ENCODE measurements at places on chromosomes 16 and 17. TPM values are rescaled to one million over a fixed set of nuclear protein-coding genes. Genes with fewer than 3 reads are reported as not detected.

CYGB gene
- total RNA-seq, result 1.3 TPM

GRCh38 chr16:15034266-15035162, 21.4 kb downstream of the NTAN1 start:
- H3K27ac ChIP-seq, result no peak overlapping the region
- H3K4me1 ChIP-seq, result no peaks in the 10 kb centered on the region
- no peaks in the 10 kb centered on the region for H3K27me3 ChIP-seq
- H3K4me3 ChIP-seq, result no peak overlapping the region
- H3K36me3 ChIP-seq, result peaks cover 77% of the 10 kb centered on the region

SCNN1B gene
- not detected for total RNA-seq

SLC5A10 gene
- not detected for total RNA-seq

DNA sequence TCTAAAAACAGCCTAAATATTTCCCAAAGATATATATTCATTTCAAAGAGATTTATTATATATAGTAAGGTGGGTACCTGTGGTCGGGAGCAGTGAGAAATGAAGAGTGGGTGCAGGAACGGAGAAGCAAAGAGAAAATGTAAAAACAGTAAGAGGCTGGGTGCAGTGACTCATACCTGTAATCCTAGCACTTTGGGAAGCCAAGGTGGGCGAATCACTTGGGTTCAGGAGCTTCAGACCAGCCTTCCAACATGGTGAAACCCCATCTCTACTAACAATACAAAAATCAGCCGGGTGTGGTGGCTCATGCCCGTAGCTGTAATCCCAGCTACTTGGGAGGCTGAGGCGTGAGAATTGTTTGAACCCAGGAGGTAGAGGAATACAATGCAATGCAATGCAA, 257.1 kb downstream of the BCAS3 start:
- no peaks in the 10 kb centered on the region for H3K4me1 ChIP-seq
- no peaks in the 10 kb centered on the region for H3K36me3 ChIP-seq

GRCh38 chr16:77748421-77749005, 26.2 kb downstream of the NUDT7 start:
- no peak for DNase-seq
- no peak overlapping the region for H3K27ac ChIP-seq
- H3K36me3 ChIP-seq, result no peaks in the 10 kb centered on the region
- peaks cover 15% of the 10 kb centered on the region for H3K27me3 ChIP-seq
- H3K4me3 ChIP-seq, result no peak overlapping the region

GRCh38 chr17:7646457-7646856, 4.3 kb upstream of the ATP1B2 start:
- no peaks in the 10 kb centered on the region for H3K36me3 ChIP-seq
- peaks cover 21% of the 10 kb centered on the region for H3K27me3 ChIP-seq
- H3K27ac ChIP-seq, result no peak overlapping the region
- no peak overlapping the region for H3K4me3 ChIP-seq
- peak; percentile 16 for DNase-seq

GRCh38 chr17:31554930-31555329, 163.5 kb downstream of the RAB11FIP4 start:
- H3K27ac ChIP-seq, result no peak overlapping the region
- H3K36me3 ChIP-seq, result no peaks in the 10 kb centered on the region
- H3K4me1 ChIP-seq, result peaks cover 2% of the 10 kb centered on the region
- no peak overlapping the region for H3K4me3 ChIP-seq

ABCA9 gene
- under 0.01 TPM for total RNA-seq

DNA sequence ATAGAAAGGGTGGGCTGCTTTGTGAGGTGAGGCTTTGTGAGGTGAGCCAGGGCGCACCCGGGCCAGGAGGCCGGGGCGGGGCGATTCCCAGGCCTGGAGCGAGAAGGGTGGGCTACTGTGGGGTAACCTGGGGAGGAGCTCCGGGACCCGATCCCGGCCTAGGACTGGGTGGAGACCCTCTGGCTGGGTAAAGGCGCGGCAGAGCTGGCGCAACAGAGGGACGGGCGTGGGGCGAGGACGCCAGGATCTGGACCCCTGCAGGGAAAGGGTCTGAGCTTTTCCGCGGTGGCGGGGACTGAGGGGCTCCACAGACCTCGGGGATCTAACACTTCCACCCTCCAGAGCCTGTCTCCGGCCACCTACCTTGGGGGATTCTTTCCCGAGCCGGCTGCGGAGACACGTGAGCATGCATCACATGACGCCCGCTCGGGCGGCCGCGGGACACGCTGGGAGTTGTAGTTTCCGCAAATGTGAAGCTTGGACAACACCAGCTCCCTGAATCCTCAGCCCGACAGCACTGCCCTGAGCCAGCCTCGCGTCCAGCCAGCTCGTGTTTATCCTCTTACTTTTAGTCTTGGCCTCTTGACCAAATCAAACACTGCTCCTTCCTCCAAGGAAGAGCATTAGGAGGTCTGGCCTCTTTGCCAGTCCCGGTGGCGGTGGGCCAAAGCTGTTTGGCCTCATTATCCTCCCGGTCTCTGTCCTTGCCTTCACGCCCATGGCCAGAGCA, at the start of gene SLC38A7:
TSS of gene SLC38A7 (minus strand) at position 417 of the 730 bp plus-strand sequence. CDS start 4,644 bp downstream, outside the sequence.
- H3K4me1 ChIP-seq, result peaks cover 8% of the 10 kb centered on the region
- peak within 1 kb of the TSS; percentile 67 for H3K27ac ChIP-seq
- no peaks in the 10 kb centered on the region for H3K27me3 ChIP-seq
- DNase-seq, result peak; percentile 80
- peak within 1 kb of the TSS; percentile 86 for H3K4me3 ChIP-seq

CCL17 gene
- total RNA-seq, result not detected

- H3K36me3 ChIP-seq, result no peaks in the 10 kb centered on the region
- no peaks in the 10 kb centered on the region for H3K27me3 ChIP-seq
- H3K4me1 ChIP-seq, result peaks cover 51% of the 10 kb centered on the region
- H3K4me3 ChIP-seq, result peak overlapping the region; percentile 93
Measured at GRCh38 chr17:50056217-50056960, 479 bp downstream of the ITGA3 start.

PRSS21 gene
- total RNA-seq, result not detected

DNA sequence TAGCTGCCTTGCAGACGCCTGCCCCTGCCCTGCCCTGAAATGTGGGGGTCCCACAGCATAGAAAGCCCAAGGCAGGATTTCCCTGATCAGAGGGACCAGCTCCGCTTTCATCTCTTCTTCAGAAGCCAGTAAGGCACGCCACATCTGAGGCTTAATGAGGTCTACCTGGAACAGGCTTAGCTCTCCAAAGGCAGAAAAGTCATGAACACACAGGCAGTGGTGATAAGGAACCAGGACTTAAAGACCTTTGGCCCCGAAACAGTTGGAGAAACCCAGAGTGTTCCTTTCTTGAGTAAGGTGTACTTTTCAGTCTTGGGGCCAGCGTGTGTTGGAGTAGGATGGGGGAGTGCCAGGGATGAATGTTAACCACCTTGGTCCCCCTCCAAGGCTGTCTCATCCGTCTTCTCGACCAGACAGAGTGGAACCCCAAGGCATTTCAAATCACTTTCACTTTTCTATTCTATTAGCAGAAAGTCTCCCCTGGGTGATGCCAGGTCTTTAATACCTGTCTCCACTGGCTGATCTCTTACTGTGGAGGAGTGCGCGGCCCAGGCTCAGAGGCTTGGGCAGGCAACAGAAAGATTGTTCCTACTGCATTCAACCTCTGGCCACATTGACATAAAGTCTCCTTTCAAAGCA, 43.9 kb downstream of the TMEM186 start:
- no peak overlapping the region for H3K27ac ChIP-seq
- peaks cover 9% of the 10 kb centered on the region for H3K4me1 ChIP-seq
- H3K27me3 ChIP-seq, result no peaks in the 10 kb centered on the region
- H3K4me3 ChIP-seq, result no peak overlapping the region
- DNase-seq, result no peak

DNA sequence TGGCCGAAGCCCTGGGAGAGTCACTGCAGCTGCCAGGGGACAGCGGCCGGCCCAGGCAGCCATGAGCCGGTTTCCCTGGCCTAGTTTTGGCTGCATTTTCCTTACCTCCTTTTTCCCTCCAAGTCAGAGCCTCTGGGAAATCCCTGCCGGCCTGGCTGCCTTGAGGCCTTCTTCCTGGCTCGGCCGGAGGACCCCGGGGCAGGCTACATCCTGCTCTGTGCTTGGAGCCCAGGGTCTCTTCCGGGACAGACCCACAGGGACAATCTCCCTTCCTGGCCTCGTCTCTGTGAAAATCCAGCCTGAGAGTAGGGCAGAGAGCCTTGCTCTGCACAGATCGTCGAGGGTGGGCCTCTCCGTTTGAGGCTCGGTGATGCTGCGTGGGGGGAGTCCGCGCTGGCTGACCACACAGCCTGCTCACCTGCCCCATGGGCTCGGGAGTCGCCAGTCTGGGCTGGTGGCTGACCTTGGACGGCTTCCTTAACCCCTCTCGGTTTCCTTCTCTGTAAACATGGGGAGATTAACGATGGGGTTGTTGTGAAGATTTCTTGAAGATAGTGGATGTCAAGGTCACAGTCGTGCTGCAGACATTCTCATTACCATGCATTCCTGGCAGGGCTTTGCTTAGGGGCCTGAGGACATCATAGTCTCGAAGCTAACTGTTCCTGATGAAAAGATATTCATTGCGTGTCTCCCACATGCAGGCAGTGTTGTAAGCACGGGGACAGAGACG, 34.8 kb upstream of the CIBAR2 start:
- no peak for DNase-seq
- no peaks in the 10 kb centered on the region for H3K36me3 ChIP-seq
- H3K4me3 ChIP-seq, result no peak overlapping the region
- no peak overlapping the region for H3K27ac ChIP-seq
- H3K27me3 ChIP-seq, result peaks cover 4% of the 10 kb centered on the region

DNA sequence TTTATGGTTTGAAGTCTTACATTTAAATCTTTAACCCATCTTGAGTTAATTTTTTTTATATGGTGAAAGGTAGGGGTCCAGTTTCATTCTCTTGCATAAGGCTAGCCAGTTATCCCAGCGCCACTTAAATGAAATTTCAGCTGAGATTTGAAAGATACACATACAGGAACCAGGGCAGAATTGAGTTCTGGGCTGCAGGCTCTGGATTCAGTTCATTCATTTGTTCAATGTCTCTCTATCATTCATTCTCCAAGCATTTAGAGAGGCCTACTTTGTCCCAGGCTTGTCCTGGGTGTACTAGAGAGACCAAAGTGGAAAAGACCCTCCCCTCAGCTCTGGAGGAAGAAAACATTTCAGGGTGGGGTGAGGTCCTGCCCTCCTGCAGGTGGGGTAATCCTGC, 577 bp upstream of the TRIM72 start:
- H3K36me3 ChIP-seq, result no peaks in the 10 kb centered on the region
- H3K27me3 ChIP-seq, result peaks cover 59% of the 10 kb centered on the region
- peaks cover 4% of the 10 kb centered on the region for H3K4me1 ChIP-seq
- no peak overlapping the region for H3K27ac ChIP-seq

ZFP3 gene
- 0.54 TPM for total RNA-seq

GRCh38 chr16:9091867-9092281, 430 bp downstream of the HAPSTR1 start:
- peaks cover 14% of the 10 kb centered on the region for H3K36me3 ChIP-seq
- peak overlapping the region; percentile 93 for H3K4me3 ChIP-seq
- H3K27ac ChIP-seq, result peak overlapping the region; percentile 98
- no peaks in the 10 kb centered on the region for H3K27me3 ChIP-seq
- no peaks in the 10 kb centered on the region for H3K4me1 ChIP-seq
- no peak for DNase-seq

GRCh38 chr16:22661161-22661647, 150.5 kb downstream of the NPIPB5 start:
- H3K36me3 ChIP-seq, result no peaks in the 10 kb centered on the region
- peaks cover 28% of the 10 kb centered on the region for H3K27me3 ChIP-seq
- H3K4me3 ChIP-seq, result no peak overlapping the region
- H3K27ac ChIP-seq, result no peak overlapping the region
- no peaks in the 10 kb centered on the region for H3K4me1 ChIP-seq
- DNase-seq, result no peak

GRCh38 chr17:6843241-6843880, 11.8 kb upstream of the TEKT1 start:
- peak; percentile 52 for DNase-seq
- H3K36me3 ChIP-seq, result no peaks in the 10 kb centered on the region
- H3K27me3 ChIP-seq, result peaks cover 9% of the 10 kb centered on the region
- H3K4me3 ChIP-seq, result no peak overlapping the region

DNA sequence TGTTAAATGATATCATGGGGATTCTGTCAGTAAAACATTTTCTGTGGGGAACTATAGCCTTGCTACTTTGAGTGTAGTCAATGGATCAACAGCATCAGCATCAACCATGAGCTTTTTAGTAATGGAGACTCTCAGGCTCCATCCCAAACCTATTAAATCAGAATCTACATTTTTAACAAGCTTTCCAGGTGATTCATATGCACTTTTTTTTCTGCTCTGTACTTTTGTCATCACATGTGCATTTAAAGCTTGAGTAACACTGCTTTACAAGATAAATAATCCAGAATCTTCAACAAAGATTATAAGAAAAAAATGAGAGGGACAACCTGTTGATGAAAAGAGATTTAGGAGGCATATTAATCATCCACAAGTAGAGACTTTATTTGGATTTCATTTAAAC, 23.5 kb downstream of the NUP93 start:
- no peak overlapping the region for H3K4me3 ChIP-seq
- H3K4me1 ChIP-seq, result peaks cover 8% of the 10 kb centered on the region
- DNase-seq, result peak; percentile 77
- H3K27me3 ChIP-seq, result no peaks in the 10 kb centered on the region
- no peak overlapping the region for H3K27ac ChIP-seq

GRCh38 chr16:85445064-85445778, 167.9 kb upstream of the GSE1 start:
- no peaks in the 10 kb centered on the region for H3K27me3 ChIP-seq
- H3K36me3 ChIP-seq, result peaks cover 2% of the 10 kb centered on the region
- no peak overlapping the region for H3K27ac ChIP-seq
- H3K4me1 ChIP-seq, result no peaks in the 10 kb centered on the region
- DNase-seq, result no peak

TMED6 gene
- not detected for total RNA-seq

- H3K27ac ChIP-seq, result no peak overlapping the region
- no peaks in the 10 kb centered on the region for H3K27me3 ChIP-seq
- no peaks in the 10 kb centered on the region for H3K4me1 ChIP-seq
Measured at GRCh38 chr17:62852195-62852594, 44.1 kb upstream of the MARCHF10 start.

DNA sequence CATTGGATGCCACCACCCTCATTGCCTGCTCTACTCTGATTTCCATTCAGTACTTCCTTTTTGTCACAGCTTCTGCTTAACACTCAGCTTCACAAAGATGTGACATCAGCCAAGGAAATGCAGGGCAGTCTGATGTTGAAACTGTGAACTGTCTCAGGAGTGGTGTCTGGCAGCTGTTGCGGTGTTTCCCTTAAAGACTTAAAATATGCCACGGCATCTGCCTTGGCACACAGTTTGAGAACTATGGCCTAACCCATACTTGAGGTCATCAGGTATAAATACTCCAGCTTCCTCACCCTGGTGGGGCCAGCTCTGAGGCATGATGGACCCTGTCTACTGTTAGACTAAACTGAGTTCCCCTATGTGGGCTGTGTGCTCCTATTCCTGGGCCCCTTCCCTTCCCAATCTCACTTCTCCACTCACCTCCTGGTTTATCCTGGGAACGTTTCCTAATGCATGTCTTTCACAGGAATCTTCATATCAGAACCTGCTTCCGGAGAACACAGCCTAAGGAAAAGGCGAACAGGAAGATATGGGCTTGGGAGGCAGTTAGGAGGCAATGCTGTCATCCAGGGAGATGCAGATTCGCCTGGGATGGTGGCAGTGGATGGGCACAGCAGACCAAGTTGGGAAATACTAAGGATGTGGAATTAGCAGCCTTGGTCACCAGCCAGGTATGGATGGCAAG, 96.5 kb downstream of the WSCD1 start:
- H3K4me1 ChIP-seq, result no peaks in the 10 kb centered on the region
- no peaks in the 10 kb centered on the region for H3K36me3 ChIP-seq
- no peak for DNase-seq
- no peaks in the 10 kb centered on the region for H3K27me3 ChIP-seq
- no peak overlapping the region for H3K27ac ChIP-seq
- H3K4me3 ChIP-seq, result no peak overlapping the region

VPS9D1 gene
- 1.8 TPM for total RNA-seq

GRCh38 chr17:55444471-55445441, 23.1 kb upstream of the MMD start:
- peak; percentile 53 for DNase-seq
- no peaks in the 10 kb centered on the region for H3K36me3 ChIP-seq
- no peak overlapping the region for H3K4me3 ChIP-seq
- peaks cover 20% of the 10 kb centered on the region for H3K4me1 ChIP-seq
- no peaks in the 10 kb centered on the region for H3K27me3 ChIP-seq
